CD4-positive, CD25-positive, alpha-beta regulatory T cell (primary cell): ENCODE measurements at places on chromosomes 1 and 21.

DNA sequence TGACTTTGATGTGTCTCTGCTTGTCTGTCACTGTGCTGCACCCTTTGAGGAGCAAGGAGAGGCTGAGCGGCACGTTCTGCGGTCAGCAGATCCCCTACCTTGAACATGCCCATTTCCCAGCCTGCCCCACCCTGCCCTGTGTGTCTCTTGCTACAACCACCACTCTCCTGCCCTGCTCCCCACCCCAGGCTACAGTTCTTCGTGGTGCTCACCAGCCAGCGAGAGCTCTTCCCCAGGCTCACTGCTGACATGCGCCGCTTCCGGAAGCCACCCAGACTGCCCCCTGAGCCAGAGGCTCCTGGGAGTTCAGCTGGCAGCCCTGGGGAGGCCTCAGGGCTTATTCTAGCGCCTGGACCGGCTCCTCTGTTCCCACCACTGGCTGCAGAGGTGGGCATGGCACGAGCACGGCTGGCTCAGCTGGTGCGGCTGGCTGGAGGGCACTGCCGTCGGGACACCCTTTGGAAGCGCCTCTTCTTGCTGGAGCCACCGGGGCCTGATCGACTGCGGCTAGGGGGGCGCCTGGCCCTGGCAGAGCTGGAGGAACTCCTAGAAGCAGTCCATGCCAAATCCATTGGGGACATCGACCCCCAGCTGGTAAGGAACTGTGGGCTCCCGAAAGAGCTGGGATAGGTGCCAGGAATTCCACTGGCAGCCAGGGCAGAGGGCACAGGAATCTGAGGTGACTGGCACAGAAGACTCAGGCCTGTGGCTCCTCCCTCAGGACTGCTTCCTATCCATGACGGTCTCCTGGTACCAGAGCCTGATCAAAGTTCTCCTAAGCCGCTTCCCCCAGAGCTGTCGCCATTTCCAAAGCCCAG is 5.6 kb downstream of the HYI start:
- no peak for DNase-seq

- DNase-seq, result no peak
Measured at GRCh38 chr1:44405031-44405797, at the start of gene RNF220. Gene RNF220, plus strand, starts transcription at chr1:44405255.

GRCh38 chr1:95766036-95766435 is 532.0 kb downstream of the RWDD3 start:
- DNase-seq, result no peak

GRCh38 chr1:74205266-74205665 is 7.2 kb downstream of the FPGT start:
- no peak for DNase-seq

DNA sequence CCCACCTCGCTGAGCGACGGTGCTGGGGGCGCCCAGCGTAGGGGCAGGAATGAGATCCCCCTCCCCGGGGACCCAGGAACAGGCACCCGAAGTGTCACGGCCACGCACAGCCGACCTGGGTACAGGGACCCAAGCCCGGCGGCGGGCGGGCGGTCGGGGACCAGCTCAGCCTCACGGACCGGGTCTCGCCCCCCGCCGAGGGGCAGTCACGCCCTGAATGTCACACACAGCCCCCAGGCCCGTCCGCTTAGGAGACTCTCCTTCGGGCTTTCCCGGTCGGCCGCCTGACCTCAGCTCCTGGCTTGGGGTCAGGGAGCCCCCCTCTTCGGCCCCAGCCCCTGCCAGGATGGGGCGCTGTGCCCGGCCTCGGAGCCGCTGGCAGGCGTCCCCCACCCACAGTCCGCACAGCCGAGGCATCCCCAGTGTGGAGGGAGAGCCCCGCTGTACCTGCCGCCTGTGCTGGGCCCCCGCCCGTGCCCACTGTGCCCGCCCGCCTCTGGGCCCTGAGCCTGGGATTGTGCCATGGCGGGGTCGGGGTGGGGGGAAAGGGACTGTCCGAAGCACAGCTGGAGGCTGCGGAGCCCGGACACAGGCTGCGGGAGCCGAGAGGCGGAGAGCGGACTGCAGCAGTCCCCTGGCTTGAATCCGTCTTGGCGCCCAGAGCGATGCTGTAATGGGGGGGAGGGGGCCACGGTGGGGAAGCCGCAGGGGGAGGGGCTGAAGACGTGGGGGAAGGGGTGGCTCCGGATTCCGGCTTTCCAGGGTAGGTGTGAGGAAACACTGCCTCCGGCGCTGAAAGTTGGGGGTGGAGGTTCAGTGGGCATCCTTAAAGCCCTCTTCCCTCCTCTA is 627 bp upstream of the DLGAP3 start:
- DNase-seq, result no peak

DNA sequence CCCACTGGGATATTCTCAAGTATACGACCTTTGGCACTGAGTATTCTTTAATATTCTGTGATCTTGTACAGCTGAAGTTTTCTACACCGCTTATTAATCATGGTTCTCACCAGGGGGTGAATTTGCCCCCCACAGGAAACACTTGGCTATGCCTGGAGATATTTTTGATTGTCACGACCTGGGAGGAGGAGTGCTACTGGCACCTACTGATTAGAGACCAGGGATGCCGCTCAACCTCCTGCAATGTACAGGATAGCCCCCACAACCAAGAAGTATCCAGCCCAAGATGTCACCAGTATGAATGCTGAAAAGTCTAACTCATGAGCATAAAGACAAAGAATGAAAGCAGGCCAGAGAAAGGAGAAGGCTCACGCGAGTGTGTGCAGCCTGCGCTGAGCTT is 13.7 kb downstream of the REG4 start:
- no peak for DNase-seq

DNA sequence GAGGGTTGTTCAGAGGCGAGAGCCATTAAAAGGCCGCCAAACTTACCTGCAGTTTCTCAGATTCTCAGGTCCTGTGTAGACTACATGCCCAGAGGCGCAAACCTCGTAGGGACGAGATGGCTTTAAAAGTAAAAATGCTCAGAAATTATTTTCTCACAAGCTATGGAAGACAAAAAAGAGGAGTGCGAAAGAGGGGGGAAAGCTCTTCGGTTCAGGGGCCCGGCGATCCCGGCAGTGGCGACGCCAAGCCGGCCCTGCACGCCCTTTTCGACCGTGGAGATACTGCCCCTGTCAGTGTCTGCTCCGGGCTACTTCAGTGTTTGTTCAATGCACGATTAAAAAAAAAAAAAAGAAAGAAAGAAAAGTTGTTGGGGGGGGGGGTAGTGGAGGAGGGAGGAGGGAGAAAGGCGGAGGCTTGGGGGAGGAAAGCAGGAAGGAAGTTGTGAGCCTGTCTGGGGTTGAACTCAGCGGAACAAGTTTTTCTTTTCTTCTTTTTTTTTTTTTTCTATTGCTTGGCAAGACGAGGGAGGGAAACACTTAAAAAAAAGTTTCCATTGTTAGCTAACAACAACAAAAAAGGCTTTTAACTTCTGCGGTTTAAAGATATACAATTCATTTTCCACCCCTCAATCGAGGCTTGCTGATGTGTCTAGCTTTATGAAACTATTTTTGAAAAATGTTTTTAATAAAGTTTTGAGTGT is at the start of gene ITPKB:
Gene ITPKB, minus strand, starts transcription at position 288 of the 701 bp plus-strand sequence. CDS start 1,824 bp downstream, outside the sequence.
- peak; percentile 69 for DNase-seq

DNA sequence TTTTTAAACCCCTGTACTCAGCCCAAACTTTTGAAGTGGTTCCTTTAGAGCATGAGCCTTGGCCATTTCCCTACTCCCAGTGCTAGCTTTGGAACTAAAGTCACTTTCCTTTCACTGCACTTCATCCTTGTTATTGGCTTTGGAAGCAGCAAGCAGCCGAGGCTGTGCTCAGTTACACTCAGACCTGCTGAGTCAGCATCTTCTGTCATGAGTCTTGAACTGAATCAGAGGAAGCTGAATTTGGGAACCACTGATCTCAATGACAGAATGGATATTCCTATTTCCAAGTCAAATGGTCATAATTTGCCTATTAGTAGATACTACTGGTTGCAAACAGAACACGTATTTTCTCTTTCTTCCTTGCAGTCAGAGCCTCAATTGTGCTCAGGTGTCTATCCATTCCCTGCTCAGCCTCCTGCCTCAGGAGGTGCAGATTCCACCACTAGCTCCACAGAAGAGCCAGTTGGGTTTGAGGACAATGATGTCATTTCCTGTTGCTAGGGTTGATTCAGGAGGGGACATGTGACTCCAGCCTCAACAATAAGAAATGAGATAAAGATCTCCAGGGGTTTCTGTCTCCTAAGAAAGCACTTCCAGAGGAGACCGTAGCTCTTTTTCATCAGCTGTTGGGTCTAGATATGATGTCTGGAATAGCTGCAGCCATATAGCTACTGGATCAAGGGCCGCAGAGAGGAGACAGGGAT is 44.9 kb upstream of the NTPCR start:
- DNase-seq, result no peak

- DNase-seq, result no peak
Measured at GRCh38 chr21:41932191-41932575, 21.6 kb downstream of the C2CD2 start.

GRCh38 chr1:117433943-117434342 is 66.7 kb downstream of the MAN1A2 start:
- DNase-seq, result no peak

DNA sequence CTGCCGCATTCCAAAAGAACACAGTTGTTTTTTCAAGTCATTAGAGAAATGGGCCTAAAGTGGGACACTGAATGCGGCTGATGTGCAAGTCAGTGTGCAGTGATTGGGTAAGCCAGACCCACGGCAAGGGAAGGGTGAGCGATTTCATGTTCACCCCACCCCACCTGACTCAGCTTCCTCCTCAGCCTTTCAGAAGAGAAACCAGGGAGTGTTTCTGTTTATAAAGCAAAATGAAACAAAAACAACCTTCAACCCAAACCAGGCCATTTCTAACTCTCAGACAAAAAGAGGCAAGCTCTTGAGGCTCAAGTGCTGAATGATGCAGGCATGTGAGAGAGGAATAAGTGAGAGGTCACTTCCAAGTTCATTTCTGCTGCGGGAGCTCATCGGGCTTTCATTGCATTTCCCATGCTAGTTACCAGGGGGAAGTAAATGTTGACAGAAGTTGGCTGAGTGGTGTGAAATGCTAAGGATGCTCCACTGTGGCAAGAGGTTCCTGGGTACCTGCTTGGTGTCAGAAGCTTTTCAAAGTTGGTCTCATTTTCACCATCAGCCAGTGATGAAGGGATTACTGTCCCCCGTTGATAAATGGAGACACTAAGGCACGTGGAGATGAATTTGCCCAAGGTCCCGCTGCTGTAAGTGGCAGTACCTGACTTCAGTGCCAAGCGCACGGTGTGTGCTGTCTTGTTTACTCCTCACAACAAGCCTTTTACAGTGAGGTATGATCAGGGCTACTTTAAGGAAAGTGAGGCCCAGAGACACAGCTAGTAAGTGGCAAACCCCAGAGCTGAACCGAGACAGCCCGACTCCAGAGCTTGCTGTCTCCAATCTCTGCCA is 29.1 kb downstream of the STPG1 start:
- peak; percentile 18 for DNase-seq

DNA sequence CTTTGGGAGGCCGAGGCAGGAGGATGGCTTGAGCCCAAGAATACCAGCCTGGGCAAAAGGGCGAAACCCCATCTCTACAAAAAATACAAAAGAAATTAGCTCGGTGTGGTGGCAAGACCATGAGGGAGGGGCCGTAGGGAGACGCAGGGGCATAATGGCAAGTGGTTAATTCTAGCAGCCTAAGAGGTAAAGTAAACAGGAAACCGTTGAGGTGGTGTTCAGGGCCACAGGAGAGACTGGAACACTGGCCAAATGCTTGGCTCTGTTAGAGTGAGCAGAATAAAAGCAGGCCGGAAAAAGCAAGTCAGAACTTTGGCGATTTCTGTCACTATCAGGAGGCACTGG is 89.2 kb downstream of the RIPK4 start:
- DNase-seq, result no peak

- DNase-seq, result peak; percentile 55
Measured at GRCh38 chr1:232635778-232636356, 5.9 kb upstream of the SIPA1L2 start.

DNA sequence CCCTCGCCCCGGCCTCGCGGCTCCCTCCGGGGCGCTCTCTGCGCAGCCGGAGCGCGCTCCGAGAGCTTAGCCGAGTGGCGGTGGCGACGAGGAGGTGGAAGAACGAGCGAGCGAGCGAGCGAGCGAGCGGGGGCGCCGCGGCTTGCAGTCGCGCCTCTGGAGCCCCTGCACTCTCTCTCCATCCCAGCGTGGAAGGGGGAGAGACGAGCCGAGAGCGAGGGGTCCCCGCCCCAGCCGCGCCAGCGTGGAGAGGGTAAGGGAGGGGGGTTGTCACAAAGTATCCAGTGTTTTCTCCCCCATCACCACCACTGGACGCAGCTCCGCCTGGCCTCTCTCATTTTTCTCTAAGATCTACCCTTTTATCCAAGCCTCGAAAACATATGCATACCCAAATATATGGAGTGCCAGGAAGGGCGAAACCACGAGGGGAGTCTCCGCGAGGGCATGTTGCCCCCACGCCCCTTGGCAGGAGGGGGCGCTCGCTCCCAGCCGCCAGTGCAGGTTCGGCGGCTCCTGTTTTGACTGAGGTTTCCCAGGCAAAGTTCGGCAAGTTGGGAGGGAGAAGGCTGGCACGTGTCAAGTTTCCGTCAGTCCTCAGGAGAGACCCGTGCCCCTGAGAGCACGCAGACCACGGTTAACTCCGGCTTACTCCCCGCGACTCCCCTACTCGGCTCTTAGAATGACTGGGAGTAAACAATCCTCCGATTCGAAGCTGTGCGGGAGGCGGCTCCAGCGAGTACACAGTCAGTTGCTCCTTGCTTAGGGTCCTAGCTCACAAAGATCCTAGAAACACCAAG is 569 bp upstream of the DAB1 start:
- no peak for DNase-seq

- DNase-seq, result peak; percentile 14
Measured at GRCh38 chr1:147515045-147515869, 26.0 kb upstream of the BCL9 start.

DNA sequence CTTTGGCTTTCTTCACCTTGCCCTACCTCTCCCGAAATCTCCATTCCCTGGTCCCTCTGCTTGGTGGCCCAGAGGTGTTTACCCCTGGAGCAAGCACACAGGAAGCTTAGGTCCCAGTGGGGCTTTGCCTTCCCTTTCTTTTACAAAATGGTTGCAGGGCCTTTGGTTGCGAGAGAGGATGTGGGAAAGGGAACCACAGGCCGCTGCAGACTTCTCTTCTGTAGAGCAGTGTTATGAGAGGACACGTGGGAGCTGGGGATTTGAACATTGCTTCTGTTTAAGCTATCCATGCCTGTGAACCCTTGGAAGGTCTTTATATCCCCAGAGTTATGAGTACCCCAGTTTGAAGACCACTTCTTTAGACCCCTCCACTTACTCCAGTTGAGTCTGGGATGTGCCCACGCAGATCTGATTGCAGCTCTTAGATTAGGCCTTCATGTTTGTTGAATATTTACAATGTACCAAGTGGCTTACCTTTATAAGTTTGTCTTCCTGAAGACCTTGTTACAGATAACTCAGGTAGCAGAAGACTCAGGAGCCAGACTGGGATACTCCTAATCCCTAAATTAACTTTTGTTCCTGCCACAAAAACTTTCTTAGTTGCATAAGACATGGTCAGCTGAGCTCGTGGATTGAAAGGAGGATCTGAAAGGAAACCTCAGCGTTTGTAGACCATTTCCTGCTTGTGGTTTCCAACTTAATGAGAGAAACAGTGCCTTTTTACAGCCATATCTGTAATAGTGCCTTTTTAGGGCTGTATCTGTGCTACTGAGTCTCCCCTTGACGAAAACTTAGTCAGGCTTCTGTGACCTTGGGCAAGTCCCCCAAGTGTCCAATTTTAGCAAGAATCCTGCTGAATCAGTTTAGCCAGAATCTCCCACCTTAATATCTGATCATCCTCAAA is 21.9 kb upstream of the IVNS1ABP start:
- DNase-seq, result peak; percentile 30
